ENCODE measurements at places on chromosomes 6 and 20.
A peak's percentile ranks its signal among the peaks of the same experiment; 100 is the strongest.

DNA sequence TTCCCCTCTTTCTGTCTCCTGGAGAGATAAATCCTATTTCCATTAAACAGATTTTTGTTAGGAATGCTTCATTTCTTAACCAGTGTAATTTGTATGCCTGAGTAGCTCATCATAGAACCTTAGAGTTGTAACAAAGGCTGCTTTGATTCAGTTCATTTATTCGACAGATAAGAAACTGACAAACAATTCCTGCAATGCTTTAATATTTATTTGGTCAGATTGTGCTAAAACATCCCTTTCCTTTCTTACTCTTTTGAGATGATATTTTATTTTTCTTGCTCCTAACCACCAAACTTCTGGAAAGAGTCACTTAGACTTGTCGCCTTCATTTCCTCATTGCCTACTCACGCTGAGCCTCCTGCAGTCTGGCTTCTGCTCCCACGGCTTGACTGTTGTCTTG, 89.0 kb upstream of the SUPT3H start:
- no peak for DNase-seq

DNA sequence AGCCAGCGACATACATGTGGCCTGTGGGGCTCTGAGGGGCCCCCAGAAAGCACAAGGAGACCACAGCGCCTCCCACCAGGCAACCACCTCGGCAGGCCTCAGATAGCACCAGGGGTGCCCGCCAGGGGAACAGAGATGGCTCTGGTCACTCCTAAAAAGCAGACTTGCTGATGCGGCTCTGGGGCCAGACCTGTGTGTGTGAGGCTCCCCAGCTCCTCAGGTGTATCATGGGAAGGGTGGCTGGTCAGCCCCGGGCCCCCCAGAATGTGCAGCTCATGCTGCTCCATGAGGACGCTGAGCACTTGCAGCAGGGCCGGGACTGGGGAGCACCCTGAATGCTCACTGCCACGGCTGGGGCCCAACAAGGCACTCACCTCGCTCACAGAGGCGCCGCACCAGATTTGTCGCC, 60.2 kb downstream of the PYGB start:
- DNase-seq = no peak

DNA sequence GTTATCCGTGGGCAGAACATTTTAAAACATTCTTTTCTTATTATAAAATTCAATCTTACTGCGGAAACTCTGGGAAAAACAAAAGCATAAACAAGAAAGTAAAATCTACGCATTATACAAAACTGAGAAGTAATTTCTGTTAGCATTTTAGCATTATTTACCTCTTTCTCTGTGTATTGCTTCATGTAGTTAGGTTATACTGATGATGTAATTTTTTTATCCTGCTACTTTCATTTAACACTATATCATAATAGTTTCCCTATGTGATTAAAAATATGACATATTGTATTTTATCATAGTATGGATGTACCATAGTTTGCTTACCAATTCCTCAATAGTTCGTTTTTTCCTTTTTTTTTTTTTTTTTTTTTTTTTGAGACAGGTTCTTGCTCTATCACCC, 4.2 kb upstream of the GCNT2 start:
- DNase-seq = no peak

DNA sequence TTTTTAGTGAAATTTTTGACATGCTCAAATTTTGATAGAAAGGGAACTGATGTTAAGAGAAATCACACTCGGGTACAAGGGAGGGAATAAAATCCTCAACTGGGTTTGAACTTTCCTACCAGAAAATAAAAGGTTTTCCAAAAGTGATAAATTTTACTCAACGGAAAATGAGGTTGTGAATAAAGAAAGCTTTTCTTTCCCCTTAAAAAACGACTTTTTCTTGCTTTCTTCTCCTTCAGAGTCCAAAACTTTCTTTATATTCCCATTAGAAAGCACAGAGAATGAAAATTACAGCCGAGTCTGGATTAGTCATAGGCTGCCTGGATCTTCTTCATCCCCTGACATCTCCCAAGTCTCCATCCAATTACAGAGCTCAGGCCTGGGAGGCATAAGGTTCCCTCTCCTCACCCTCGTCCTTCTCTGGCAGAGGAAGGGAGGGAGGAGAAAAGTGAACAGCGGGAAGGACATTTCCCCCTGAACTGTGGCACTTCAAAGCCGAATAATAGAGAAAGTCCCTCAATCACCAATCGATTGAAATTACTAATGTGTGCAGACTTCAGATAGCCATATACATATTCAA, 28.1 kb upstream of the QKI start:
- no peak for DNase-seq

DNA sequence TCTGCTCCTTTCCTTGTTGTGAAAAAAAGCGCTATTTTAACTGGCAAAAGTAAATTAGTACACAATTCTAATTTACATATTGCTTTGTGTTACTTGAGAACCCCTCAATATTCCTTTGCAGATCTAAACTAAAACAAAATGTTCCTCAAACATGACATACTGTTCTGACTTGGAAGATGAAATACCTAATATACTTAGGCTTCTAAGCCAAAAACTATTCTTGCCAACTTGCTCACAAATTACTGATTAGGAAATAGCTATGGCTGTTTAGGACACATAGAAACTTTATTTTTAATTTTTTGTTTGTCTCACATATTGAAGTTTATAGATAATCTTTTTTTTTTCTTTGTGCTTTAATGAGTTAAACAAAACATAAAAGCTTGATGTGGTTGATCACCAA, 542.2 kb downstream of the GRIK2 start:
- DNase-seq = peak; percentile 56

- DNase-seq = no peak
Observed at GRCh38 chr6:41053041-41053440, at the start of gene APOBEC2. Gene APOBEC2 (plus strand): TSS chr6:41053202. CDS start chr6:41053348, 146 bp downstream.

- no peak for DNase-seq
Observed at GRCh38 chr6:167045828-167046580, 46.8 kb downstream of the CEP43 start.

- DNase-seq = no peak
Observed at GRCh38 chr6:44618371-44618770, 230.9 kb downstream of the CDC5L start.

GRCh38 chr20:35307666-35308653, 15.7 kb upstream of the FAM83C start:
- DNase-seq = peak; percentile 39

GRCh38 chr20:45503403-45503802, 12.0 kb downstream of the SPINT3 start:
- DNase-seq = no peak

GRCh38 chr6:53934023-53934422, 139.2 kb downstream of the LRRC1 start:
- DNase-seq = no peak

DNA sequence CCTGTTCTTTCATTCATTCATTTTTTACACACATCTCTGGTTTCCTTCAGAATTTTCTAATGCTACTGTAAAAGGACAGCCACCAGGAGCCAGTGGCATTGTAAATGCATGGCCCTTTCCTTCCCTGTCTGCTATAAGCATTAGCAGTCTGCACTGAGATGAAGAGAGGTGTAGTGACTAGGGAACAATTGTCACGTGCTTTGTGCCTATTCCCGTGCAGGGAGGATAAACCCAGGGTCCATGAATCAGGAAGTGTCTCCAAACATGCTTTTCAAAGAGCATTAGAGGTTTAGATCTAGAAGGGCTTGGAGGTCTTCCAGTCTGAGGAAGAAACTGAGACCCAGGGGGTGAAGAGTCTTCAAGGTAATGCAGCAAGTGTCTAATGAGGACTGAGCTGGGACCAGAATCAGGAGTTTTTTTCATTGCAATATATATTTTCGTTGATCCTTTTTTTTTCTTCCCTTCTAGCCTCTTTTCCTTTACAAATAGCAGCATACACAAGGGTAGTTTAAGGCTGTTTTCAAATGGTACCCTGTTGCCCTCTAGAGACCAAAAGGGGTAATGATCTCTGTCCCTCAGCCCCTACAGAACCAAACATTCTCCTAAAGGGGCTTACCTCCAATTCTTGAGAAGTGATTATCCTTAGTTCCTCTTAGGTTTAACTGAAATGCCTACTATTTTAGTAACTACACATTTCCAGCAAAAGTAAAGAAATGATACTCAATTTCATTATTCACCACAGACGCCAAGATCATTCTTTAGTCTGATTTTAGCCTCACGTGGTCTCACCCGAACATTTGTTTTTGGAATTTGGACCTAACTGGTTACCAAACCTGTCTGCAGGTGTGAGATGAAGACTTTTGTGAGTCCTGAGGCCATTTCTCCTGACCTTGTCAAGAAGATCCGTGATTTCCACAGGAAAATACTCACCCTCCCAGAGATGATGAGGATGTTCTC, 6.6 kb downstream of the TRIM15 start:
- peak; percentile 75 for DNase-seq

- no peak for DNase-seq
Observed at GRCh38 chr20:55264703-55265239, 740.5 kb downstream of the CBLN4 start.

GRCh38 chr6:88459643-88460042, 293.5 kb upstream of the CNR1 start:
- no peak for DNase-seq

- no peak for DNase-seq
Observed at GRCh38 chr6:15402406-15403045, 156.7 kb downstream of the JARID2 start.

- no peak for DNase-seq
Observed at GRCh38 chr6:106823732-106824351, 150.7 kb downstream of the CD24 start.

GRCh38 chr6:53741034-53741823, 53.6 kb upstream of the LRRC1 start:
- DNase-seq = no peak

- peak; percentile 98 for DNase-seq
Observed at GRCh38 chr20:35768731-35769664, 2.8 kb upstream of the PHF20 start.

DNA sequence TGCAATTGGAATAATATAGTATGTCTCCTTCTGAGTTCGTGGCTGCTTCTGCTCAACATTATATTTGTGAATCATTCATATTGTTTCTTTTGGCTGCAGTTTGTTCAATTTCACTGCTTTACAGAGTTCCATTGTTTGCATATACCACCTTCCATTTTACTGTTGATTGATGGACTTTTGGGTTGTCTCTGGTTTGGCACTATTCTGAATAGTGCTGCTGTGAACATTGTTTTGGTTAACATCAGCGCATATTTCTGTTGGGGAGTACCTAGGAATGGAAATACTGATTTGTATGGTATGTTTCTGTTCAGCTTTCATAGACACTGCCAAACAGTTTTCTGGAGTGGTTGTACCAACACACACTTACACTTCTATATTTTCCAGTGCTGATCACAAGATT, 46.9 kb downstream of the UST start:
- no peak for DNase-seq

- DNase-seq = no peak
Observed at GRCh38 chr20:48411245-48411644, 416.6 kb downstream of the PREX1 start.

DNA sequence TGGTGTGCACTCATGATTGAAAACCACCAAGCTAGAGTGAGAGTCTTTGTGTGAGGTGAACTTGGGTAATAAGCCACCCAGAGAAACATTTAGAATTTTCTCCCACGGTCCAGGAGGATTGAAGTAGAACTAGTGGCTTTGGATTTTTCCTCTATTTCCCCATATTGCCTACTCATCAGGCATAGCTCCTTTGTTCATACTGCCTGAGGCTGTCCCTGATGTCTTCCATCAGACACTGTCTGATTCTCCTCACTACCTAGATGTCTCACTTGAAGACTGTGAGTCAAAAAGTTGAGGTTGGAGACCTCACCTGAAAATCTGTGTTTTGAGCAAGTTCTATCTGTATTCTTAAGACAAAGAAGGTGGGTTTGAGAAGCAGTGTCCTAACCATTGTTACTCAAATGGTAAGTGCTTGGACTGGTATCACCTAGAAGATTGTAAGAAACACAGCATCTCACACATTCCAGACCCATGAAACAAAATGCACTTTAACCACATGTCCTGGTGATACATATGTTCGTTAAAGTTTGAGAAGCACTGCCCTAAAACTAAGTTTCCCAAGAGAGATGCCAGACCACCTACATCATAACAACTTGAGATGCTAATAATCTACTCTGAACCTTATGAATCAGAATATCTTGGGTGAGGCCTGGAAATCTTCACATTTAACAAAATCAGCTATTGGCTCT, 523.4 kb upstream of the BTBD3 start:
- peak; percentile 33 for DNase-seq

DNA sequence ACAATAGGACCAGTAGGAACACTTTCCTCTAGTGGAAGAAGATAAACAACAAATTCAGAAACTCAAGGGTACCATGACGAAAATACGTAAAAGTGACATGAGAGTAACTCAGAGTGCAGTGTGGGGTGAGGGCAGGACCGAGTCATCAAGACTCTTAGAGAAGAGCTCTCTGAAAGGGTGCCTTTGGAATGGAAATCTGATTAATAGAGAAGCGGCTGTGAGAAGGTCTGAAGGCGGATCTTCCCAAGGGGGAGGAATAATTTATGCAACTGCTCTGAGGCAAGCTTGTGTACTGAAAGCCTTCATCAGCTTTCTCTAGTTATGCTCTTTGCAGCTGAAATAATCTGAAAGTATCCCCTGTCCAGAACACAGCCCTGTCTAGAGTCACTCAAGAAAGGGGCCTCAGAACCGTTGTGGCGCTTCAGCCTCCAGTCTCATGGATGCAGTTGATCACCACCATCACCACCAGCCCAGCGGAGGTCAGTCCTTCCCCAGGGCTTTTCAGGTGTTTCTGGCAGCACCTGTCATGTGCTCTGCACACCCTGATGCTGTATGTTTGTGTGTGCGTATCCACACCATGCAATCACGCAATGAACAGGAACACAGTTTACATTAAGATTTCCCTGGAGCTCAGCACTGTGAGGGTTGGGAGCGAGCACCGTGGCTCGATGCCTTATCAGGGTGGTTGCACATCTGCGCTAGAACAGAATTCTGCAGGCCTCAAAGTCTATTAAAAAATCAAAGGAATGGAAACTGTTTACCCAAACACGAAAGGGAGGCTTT, 396.5 kb downstream of the SMOC2 start:
- DNase-seq = no peak

DNA sequence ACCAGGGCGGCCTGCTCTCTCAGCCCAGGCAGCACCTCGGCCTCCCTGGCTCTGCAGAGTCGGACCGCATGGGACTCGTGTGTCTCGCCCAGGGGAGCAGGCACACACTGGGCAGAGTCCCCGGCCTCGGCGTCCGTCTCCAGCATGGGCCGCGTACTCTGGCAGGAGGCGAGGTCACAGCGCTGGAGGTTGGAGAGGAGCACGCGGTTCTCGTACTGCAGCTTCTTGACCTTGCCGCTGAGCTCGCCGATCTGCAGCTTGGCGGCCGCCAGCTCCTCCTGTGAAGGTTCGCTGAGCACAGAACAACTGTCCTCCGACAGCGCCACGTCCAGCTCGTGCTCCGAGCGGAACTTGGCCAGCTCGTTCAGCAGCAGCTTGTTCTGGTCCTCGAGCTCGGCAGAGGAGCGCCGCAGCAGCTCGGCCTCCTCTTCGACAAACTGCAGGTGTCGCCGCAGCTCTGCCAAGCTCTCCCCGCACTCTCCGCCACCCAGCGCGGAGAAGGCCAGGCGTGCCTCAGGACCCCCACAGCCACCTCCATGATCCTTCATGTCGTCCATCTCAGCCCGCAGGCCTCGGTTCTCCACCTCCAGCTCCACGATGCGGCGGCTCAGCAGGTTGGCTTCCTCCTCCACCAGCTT, 42.0 kb upstream of the DSN1 start:
- no peak for DNase-seq

Data from adipocyte (in vitro differentiated cells).